CD4-positive, alpha-beta T cell treated with Interleukin-15 for 4 hours (primary cell): ENCODE measurements at places on chromosomes 4 and X.

- no peak for DNase-seq
Observed at GRCh38 chrX:69130439-69130838, 34.8 kb downstream of the PJA1 start.

GRCh38 chrX:67692246-67692645 lies 148.4 kb downstream of the AR start:
- DNase-seq = no peak

DNA sequence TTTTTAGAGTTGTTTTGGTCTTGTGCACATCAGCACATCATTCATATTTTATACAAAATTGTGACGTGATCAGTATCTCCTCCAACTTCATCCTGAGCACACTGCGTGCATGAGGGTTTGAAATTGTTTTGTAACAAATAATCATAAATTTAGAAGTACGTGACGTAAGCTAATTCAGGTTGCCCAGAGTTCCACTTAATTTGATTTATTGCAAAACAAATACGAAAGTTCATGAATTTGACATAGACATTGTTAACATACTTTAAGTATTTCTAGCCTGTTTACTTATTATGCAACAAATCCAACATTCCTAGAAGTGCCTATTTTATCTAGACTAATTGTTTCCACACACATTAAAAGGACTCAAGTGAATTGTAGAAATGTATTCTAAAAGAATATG lies 48.3 kb downstream of the MAP7D3 start:
- DNase-seq = no peak

GRCh38 chr4:39146211-39146610 lies 36.1 kb upstream of the WDR19 start:
- no peak for DNase-seq

- DNase-seq = no peak
Observed at GRCh38 chr4:114317564-114317963, 281.0 kb upstream of the UGT8 start.

DNA sequence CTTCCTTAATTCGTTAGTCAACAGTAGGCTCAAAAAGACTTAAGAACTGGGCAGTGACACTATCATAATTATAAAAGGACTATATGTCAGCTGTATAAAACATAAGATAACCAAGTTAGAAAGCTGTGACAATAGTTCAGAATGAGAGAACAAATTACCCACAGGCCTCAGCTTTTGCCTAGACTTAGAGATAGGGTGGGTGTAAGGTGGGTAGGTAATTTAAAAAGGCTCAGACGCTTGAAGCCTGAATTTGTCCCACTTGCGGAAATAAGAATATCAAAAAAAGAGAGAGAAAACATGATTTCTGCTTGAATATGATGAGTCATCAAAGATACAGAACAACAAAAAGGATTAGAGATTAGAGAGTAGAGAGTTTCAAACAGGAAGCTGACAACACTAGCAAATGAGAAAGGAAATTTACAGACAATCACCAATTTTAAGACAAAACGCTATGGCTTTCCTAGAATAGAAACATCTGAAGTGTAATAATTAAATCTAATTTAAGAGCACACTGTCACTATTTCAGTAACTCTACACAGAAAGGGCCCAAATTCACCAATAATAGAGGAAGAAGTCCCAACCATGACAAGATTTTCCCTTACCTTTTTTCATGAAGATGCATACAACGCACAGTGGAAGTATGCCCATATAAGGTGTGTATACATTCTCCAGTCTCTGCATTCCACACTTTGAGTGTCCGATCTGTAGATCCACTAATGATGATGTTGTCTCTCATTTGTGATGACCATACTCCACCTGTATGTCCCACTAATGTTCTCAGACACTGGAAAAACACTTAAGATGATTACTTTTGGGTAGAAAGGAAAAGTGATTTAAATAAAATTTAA lies 208.1 kb downstream of the FBXW7 start:
- DNase-seq = peak; percentile 29
